ENCODE measurements at places on chromosomes 7 and 10.

- no peak for DNase-seq
Observed at GRCh38 chr7:30214651-30215137, 69.7 kb upstream of the ZNRF2 start.

DNA sequence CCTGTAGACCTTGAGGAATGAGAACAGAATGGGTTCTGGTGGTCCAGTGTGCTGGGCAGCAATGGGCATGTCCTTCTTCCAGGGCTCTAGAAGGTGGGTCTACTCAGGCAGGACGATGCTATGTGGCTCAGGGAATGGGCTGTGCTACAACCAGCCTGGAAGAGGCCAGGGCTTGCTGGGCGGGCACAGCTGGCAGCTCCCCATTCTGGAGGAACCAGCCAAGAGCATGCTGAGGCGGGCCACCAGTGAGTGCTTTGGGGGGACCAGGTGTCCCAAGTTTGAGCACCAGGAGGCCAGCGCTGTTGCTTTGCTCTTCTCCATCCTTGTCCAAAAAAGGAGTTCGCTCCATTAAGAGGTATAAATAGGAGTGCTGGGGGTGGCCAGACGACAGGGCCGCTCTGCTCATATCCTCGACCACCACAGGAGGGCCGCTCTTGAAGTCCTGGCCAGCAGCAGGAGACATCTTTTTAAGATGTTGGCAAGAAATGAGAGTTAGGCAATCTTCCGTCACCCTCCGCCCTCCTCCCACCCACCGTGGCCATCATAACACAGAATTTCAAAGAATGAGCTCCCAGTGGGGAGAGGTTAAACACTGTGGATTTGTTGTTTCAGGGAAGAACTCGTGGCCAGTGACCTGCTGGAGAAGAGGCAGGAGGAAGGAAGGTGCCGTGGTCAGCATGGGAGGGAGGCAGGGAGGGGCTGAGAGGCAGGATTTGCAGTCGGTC is 141.3 kb downstream of the GRK5 start:
- DNase-seq, result no peak

GRCh38 chr7:158519633-158520174 is 67.9 kb downstream of the PTPRN2 start:
- DNase-seq, result no peak

- no peak for DNase-seq
Observed at GRCh38 chr7:10429511-10429910, 544.2 kb upstream of the PHF14 start.

- DNase-seq, result peak; percentile 44
Observed at GRCh38 chr10:30591249-30591670, 38.3 kb downstream of the LYZL2 start.

DNA sequence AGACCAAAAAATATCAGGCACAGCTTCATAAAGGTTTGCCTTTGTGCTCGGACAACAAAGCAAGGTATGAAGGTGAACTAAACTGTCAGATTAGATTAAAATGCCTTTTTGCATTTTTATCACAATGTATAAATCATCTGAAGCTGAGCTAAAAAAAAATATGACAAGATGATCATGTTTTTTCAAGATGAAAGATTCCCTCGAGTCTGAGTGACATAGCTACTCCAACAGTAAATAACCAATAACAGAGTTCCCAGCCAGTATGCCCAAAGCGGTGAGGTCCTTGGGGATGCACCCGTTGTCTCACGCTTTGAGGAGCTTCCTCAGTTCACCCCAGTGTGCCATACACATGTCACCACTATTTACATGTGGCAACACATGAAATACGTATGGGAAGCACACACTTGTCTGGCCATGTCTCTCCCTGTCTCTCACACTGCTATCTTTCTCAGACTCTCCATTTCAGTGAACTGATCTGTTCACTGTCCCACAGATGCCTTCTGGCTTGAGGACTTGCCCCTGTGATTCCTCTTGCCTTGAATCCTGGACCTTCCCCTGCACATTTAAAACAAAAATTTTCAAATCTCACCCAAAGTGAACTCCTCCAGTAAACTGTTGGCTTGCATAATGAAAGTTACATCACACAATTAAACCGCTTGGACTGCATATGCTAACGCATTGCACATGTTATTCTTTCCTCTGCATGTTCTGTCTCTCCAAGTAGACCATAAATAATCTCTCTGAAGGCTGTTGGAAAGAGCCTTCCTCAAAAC is 2.6 kb upstream of the PIK3CG start:
- no peak for DNase-seq

- DNase-seq, result peak; percentile 41
Observed at GRCh38 chr7:2758673-2759616, 70.9 kb downstream of the AMZ1 start.

GRCh38 chr10:47048526-47048905 is 137.3 kb downstream of the PTPN20 start:
- peak; percentile 57 for DNase-seq

GRCh38 chr10:25104441-25104840 is 70.4 kb upstream of the GPR158 start:
- no peak for DNase-seq

GRCh38 chr10:102863660-102864059 is 5.6 kb upstream of the AS3MT start:
- DNase-seq, result no peak

DNA sequence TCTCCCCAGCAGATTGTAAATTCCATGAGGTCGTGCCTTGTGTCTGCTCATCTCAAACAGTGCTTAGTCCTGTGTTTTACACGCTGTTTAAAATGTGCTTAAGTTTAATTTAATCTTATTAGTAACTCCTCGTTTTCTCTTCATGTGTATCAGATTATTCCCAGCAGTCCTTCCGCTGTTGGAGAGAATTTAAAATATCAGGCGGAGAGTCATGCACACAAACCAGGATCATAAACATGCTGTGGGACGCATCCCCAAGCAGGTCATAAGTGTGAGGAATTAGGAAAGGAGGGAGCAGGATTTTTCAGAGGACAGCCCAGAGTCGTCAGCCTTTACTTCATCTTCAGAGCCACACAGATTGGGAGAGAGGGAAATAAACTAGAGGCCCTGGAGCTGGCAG is 4.2 kb upstream of the SORBS1 start:
- DNase-seq, result no peak

DNA sequence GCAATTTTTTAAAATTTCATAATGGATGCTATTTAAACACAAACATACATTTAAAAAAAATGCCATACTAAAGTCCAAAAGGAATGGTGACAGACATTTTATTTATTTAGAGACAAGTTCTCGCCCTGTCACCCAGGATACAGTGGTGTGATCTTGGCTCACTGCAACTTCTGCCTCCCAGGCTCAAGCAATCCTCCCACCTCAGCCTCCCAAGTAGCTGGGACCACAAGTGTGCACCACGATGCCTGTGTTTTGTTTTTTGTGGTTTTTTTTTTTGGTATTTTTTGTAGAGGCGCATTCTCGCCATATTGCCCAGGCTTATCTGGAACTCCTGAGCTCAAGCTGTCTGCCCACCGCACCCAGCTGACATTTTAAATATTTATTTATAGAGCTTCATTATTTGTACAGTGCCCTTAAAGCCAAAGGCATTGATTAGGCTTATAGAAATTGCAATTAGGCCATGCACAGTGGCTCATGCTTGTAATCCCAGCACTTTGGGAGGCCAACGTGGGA is 703.5 kb downstream of the AUTS2 start:
- DNase-seq, result no peak

DNA sequence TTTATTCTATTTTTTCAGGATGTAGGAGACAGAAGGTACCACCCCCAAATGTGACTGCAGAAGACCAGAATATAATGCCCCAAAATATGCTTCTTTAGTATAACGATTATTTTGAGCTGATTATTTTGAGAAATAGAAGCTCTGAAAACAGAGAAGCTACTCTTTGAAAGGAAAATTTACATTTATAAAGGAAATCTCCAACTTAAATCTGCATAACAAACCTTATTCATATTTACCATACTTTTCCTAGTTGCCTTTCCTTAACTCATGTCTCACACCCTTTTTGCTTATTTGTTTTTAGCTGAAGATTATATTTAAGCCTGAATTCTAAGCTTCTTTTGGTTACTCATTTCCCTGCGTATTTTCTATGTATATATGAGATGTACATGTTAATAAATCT is 127.1 kb upstream of the THSD7A start:
- no peak for DNase-seq

DNA sequence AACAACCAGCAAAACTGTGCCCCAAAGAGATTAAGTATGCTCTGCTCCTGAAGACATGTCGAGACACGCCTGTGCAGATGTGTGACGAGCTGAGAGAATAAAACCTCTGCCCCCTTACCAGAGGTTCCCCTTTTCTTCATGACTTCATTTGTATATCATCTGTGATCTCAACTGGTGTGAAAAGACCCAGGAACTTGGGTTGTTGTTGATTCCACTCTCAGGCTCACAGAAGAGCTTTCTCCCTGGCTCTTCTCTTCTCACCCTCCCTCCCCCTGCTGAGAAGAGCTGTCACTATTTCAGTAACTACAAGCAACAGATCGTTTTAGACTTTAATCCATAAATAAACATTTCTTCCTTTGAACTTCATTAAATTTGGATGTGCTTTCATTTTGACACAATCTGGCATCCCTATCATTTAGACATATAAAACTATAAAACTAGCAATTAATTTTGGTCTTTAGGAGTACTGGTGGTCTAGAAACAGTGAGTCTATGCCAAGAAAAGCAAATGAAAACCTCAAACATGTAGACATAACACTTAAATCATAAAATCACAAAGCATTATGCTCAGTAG is 179.3 kb upstream of the FZD8 start:
- no peak for DNase-seq

DNA sequence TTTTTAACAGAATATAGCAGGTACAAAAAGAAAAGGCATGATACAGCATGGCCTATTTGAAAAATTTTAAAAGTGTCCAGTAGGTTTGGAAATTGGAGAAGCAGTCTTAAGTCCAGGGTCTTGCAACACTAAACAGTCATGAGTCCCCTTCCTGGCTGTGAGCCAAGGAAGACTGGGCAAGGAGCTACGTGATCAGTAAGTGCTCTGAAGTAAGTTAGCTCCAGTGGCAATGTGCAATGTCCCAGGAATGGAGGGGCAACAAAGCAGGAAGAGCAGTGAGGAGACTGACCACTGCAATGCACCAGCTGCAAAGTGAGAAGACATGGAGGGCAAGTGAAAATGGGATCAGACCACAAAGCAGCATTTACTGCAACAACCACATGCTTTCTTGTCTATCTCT is 72.9 kb upstream of the GRID1 start:
- no peak for DNase-seq

DNA sequence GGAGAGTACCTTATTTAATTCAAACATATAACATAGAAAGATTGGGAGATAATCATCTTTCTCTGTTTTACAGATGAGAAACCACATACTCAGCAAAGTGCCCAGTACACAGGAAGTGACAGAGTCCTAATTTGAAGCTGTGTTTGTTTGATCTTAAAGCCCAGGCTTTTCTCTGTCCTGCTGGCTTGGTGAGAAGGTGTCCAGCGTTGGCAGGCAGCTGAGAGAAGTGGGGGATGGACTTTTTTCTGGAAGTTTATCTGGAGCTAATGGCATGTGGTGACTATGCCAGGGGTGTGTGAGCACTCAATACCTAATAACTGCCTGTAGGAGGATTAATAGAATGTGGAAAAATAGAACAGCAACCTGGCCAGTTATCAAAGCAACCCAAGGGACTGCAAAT is 60.8 kb downstream of the NPSR1 start:
- no peak for DNase-seq

DNA sequence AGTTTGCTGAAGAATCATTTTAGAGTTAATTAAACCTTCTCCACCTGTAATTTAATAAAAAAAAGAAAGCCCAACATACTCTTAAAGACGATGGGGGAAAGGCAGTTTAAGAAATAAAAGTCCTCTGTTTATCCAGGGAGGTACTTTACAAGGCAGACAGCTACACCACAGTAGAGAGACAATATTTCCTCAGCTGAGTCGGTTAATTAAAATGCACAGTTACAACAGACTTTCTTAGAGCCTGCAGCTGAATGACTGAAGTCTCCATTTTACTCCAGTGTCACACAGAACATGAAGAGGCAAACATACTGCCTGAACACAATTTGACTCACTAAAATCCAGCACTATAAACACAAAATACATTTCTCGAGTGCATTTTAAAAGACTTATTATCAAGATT is 15.1 kb downstream of the LRRTM3 start:
- no peak for DNase-seq

- no peak for DNase-seq
Observed at GRCh38 chr10:131233611-131234258, 77.8 kb downstream of the TCERG1L start.

GRCh38 chr10:129921801-129922597 is 42.1 kb downstream of the EBF3 start:
- no peak for DNase-seq

DNA sequence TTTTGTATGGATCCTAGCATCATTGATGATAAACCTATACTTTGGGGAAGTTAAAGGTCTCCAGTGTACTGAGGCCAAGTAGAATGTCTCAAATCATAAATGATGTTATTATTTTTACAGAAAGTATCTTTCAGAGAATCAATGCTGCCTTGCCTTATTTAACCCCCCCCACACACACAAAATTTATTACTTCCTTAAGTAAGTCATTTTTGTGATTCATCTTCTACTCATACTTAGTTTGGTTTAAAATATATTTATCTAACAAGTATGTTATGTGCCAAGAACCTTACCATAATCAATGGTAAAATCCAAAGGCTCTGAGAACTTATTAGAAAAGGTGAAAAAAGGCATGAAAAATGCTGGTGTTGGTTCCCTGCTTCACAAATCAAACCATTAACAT is 18.8 kb upstream of the CLDN12 start:
- DNase-seq, result no peak

DNA sequence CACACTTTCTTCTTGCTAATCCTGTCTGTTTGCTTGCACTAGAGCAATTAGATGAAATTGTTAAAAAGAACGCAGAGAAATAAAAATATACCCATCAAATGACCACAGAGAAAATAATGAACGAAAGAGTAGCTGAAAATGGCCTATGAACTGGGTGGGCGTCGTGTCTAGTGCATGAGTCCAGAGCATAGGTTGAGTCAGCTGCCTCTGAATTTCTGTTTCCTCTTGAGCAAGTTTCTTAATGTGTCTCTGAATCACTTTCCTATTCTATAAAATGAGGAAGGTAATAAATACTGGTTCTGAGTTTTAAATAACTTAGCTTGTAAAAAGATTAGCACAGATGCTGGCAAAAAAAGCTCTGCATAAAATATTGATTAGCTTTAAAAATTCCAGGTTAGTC is 75.0 kb downstream of the POM121L12 start:
- DNase-seq, result no peak

- no peak for DNase-seq
Observed at GRCh38 chr7:37289367-37289766, 159.3 kb downstream of the ELMO1 start.

All from activated CD4-positive, alpha-beta memory T cell treated with anti-CD3 and anti-CD28 coated beads for 36 hours (primary cell).